NCI-H345 (cell line): ENCODE measurements at places on chromosomes 2 and 18.

GRCh38 chr2:241009601-241010530 lies 11.4 kb downstream of the SNED1 start:
- peak; percentile 15 for DNase-seq

GRCh38 chr2:65061910-65062339 lies 5.7 kb downstream of the CEP68 start:
- no peak for DNase-seq

- DNase-seq = no peak
Observed at GRCh38 chr2:44118257-44118656, 50.4 kb upstream of the PPM1B start.

DNA sequence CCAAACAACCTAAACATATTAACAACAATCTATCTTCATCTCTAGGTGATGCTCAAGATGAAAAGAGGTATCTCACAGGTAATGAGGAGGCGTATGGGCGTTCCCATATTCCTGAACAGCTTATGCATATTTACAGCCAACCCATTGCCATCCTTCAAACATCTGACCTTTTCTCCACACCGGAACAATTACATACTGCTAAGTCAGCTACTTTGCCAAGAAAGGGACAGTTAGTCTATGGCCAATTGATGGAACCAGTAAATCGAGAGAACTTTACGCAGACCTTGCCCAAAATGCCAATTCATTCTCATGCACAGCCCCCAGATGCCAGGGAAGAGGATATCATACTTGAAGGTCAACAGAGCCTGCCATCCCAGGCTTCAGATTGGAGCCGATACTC lies 68.0 kb downstream of the FAM171B start:
- no peak for DNase-seq

GRCh38 chr2:144111437-144111836 lies 408.5 kb downstream of the ZEB2 start:
- DNase-seq = no peak

DNA sequence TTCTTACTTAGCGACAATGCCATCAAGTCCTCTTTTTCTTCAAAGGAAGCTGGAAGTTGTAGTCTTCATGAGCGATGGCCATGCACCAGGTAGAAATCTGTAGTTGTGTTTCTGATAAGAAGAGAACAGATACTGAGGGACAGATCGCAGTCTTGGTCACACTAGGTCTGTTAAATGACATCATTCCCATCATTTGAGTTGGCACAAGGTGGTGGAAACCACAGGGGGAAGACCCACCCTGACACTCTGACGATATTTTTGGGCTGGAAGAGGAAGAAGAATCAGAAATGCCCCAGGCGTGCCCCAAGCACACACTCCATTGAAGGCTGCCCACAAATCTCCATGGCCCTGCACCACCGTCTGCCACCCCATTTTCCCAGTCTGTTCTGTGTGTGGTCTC lies 89.0 kb upstream of the BOD1L2 start:
- no peak for DNase-seq
